ENCODE measurements at places on chromosomes 2 and 18.

DNA sequence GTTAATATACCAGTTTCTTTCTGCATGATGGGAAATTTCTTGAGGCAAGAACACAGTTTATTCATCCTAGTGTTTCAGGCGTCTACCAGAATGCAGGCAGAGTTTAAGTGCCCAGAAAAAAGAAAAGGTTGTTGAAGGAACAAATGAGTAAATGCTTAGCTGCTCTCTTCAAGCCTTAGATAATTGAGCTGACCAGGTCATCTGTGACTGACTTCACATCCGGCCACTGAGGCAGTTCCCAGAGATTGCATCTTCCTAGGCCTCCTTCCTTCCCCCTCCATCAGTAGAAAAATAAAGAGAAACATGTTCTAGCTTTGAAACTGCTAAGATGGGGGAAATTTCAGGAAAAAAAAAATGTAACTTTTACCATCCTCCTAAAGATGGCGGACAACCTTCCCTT, 9.4 kb upstream of the TMEM163 start:
- no peak for DNase-seq

- no peak for DNase-seq
These were observed 113.6 kb downstream of the METTL8 start for GRCh38 chr2:171320208-171320621.

GRCh38 chr2:84441036-84441435, 18.0 kb downstream of the SUCLG1 start:
- DNase-seq: no peak

- DNase-seq: no peak
These were observed 54.0 kb upstream of the RNU4ATAC start for GRCh38 chr2:121476684-121477083.

DNA sequence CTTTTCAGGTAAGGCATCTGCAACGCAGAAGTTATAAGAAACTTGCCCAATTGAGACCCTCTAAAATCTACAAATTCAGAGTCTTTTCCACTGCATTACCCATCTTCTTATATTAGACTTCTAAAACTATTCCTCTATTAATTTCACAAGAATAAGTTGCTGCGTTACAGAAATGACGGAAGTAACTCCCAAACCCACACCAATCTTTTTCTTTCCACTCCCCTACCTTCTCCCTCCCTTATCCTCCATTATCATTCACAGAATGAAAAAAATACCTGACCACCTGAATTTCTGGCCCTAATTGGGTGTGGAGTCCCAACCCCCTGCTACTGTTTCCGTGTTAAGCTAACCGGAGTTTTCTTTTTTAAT, 689 bp downstream of the RPRD1A start:
- DNase-seq: no peak
